ENCODE measurements at places on chromosomes 6 and 20.
A peak's percentile ranks its signal among the peaks of the same experiment; 100 is the strongest.

DNA sequence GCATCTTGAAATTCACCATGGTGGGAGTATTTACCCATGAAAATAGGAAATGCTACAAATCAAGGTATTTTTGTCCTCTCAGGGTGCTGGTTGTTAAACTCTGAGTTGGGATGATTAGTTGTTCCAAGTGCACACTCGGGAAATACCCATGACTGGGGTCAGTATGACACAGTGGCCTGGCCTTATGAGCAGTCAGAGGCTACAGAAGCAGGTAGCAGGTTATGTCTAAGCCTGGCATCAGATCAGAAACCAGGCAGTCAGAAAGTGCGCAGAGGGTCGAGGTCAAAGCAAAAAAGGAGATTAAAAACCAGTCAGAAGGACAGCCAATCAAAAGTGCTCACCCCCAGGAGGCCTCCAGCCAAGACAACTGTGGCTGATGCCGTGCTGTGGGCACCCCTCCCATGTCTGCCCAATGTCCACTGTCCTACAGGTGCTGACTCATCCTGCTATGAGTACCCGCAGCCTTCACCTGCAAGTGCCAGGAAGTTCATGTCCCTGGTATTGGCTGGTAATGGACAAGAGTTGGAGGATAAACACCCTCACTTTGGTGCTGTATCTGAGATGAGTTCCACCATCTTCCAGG, 117.4 kb upstream of the SLC24A3 start:
- peak; percentile 63 for DNase-seq

- DNase-seq: no peak
Measured at GRCh38 chr6:79971193-79971592, 23.8 kb upstream of the ELOVL4 start.

- no peak for DNase-seq
Measured at GRCh38 chr6:12653486-12653885, 63.1 kb upstream of the PHACTR1 start.

GRCh38 chr6:121526282-121526681, 90.8 kb downstream of the GJA1 start:
- no peak for DNase-seq

- no peak for DNase-seq
Measured at GRCh38 chr6:122894791-122895190, 101.2 kb upstream of the CLVS2 start.

GRCh38 chr6:73704260-73704659, 8.3 kb downstream of the CD109 start:
- DNase-seq: no peak

- no peak for DNase-seq
Measured at GRCh38 chr6:29959467-29959866, 17.1 kb downstream of the HLA-A start.

- DNase-seq: no peak
Measured at GRCh38 chr6:169573883-169574282, 127.9 kb downstream of the WDR27 start.

GRCh38 chr6:52157301-52157941, 28.8 kb upstream of the IL17A start:
- no peak for DNase-seq

- DNase-seq: peak; percentile 43
Measured at GRCh38 chr20:63230800-63231268, 4.9 kb upstream of the BIRC7 start.

DNA sequence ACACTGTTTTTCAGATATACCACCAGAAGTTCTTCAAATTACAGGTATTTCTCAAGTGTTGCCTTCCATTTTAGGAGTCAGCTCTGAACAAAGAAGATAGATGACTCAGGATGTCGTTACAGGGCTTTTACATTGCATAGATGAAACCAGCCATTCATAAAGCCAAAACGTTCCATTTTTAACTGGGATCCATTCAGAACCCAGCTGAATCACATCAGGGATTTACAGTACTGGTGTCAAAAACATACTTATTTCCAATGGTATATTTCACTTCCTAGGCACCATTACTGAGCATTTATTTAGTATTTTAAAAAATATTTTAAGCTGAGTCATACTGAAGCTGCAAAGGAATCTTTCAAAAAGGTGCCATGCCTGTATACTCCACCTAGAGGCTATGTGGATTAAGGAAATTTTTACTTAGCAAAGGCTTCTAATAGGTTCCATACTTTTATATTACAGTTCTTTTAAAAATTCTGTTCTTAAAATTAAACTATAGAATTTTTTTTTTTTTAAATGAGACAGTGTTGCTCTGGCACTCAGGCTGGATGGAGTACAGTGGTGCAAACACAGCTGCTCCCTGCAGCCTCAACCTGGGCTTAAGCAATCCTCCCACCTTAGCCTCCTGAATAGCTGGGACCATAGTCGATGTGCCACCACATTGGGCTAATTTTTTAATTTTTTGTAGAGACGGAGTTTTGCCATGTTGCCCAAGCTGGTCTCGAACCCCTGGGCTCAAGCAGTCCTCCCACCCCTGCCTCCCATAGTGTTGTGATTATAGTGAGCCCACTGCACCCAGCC, 2.6 kb downstream of the ASF1A start:
- peak; percentile 28 for DNase-seq

DNA sequence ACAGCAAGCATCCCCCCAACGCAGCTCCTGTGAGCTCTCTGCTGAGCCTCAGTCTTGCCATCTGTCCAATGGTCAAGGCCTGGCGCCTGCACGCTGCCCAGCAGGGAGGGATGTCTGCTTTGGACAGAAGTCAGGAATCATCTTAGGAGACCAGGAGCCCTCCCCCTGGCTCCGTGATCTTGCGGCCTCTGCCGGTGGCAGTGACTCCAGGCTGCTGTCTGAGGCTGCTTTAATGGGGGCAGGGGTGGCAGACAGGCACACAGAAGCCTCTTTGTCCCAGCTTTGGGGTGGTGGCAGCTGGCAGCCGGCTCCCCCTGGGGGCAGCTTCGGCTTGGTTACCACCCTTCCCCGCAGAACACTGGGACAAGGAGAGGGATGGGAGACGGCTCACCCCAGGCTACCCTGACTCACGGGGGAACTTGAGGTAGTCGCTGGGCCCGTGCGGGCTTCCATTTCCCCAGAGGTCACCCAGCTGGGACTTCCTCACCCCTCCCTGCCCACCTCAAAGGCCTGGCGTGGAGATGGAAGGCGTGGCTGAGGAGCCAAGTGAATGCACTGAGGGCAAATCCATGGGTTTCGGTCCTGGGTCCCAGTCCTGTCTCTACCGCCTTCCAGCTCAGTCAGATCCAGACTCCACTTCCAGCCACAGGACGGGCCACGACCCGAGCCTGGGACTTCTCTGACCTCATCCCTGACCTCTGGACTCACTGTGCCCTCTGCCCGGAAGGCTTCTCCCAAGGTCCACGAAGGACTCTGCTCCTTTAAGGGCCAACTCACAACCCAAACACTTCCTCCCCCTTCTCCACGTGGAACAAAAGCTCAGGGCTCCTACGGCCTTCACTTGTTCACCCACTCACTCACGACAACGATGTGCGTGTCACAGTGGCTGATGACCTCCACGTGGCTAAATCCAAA, 14.8 kb downstream of the PEDS1 start:
- DNase-seq: no peak

GRCh38 chr6:54070025-54070424, 41.2 kb upstream of the MLIP start:
- no peak for DNase-seq
